Right atrium auricular region (tissue), 2 donors: ENCODE measurements at places on chromosomes 1 and 21.

- DNase-seq: no peak
Observed at GRCh38 chr1:2388004-2388913, 3.1 kb downstream of the MORN1 start.

GRCh38 chr1:15188130-15188524 lies 34.6 kb downstream of the TMEM51 start:
- no peak for DNase-seq

GRCh38 chr1:20109223-20109856 lies 10.0 kb downstream of the PLA2G2D start:
- no peak for DNase-seq

DNA sequence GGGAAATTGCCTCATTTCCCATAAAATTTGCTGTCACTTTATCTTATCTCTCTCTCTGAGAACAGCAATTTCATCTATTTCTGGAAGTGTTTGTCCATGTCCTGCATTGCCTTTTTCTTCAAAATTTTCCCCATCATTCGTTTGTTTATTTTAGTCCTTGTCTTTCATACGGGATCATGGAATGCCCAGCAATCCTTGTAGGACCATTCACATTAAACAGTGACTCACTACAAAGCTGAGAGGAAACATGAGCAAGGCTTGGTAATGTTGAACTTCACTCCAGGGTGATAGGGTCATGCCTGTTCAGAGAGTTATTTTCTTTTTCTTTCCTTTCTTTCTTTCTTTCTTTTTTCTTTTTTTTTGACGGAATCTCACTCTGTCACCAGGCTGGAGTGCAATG lies 32.2 kb upstream of the HNRNPU start:
- no peak for DNase-seq

GRCh38 chr1:32684167-32684811 lies 18.3 kb downstream of the SYNC start:
- no peak for DNase-seq

GRCh38 chr1:7018351-7018750 lies 233.1 kb downstream of the CAMTA1 start:
- DNase-seq: no peak

GRCh38 chr1:17168091-17168876 lies 36.6 kb upstream of the PADI1 start:
- no peak for DNase-seq

- no peak for DNase-seq
Observed at GRCh38 chr21:17498586-17498985, 14.3 kb upstream of the CXADR start.

- DNase-seq: no peak
Observed at GRCh38 chr1:185108321-185108720, 48.4 kb downstream of the TRMT1L start.

- no peak for DNase-seq
Observed at GRCh38 chr1:171742577-171742922, 685 bp upstream of the VAMP4 start.
